ENCODE measurements at places on chromosomes 2 and 18.
A peak's percentile ranks its signal among the peaks of the same experiment; 100 is the strongest.

GRCh38 chr2:139077099-139077737, 297.0 kb upstream of the NXPH2 start:
- no peak for ATAC-seq

DNA sequence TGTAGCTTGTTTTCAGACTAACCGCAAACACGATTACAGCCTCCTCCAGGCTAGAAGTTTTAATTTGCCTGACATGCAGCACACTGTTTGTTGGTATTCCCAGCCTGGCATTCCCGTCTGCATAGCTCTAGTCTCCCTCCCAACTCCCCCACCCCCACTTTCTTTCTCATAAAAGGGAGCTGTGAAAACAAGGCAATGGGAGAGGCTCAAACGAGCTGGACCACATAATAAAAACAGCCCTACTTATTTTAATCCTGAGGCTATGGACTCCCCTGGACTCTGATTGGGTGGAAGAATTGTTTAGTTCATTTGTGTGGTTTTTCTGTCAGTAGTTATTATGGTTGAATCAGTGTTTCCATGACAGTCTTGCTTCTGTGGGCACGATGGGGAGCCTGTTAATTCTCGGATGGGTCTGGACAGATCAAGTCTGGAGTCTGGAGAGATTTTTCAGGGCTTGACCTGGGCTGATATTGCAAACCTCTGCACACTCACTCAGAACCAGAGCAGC, 1.2 kb downstream of the STON1 start:
- ATAC-seq = peak; percentile 53

- ATAC-seq = peak; percentile 50
Observed at GRCh38 chr2:9234680-9235146, 28.1 kb downstream of the ASAP2 start.

DNA sequence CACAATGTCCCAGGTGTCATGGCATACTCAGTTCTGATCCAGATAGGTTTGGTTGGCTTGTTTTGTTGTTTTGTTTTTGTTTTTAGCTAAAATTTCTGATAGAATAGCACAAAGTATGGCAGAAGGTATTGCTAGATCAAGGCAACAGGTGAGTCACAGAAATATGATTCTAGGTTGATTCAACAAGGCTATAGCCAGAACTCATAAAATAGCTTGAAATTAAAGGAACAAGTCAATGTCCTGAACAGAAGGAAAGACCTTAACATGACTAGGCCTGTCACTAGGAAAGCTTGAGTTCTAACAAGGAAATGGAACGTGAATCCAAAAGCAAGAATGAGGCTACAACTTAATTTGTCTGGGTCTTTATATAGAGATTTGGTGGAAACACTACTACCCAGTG, 157.1 kb downstream of the GALNT3 start:
- no peak for ATAC-seq

Measured in activated T-helper 17 cell treated with anti-CD3 and anti-CD28 coated beads, Interleukin-2, amount 50 U/mL, for 72 hours (primary cell).